ENCODE measurements at places on chromosomes 2 and 18. TPM values are rescaled to one million over a fixed set of nuclear protein-coding genes. Genes with fewer than 3 reads are reported as not detected.
A peak's percentile ranks its signal among the peaks of the same experiment; 100 is the strongest.

GRCh38 chr18:75107196-75107930 lies 101.6 kb downstream of the PTGR3 start:
- no peak for DNase-seq
- no peaks in the 10 kb centered on the region for H3K36me3 ChIP-seq
- no peak overlapping the region for H3K4me3 ChIP-seq
- H3K27ac ChIP-seq = no peak overlapping the region

DNA sequence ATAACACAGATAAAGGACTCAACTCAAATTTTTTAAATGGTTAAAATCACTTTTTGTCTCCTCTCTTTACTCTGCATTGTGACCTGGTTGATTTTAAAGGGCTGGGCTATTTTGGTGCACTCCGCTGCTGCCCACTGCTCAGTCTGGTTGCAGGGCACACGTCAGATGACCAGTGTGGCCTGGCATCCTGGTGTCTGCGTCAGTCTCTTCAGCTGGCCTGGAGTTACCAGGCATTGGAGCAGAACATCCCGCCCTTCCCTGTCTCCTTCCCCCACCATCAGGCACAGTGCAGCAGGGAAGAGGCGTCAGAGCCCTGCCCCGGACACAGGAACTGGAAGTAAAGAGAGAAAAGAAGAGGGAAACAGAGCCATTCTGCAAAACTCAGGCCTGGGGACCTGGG lies 8.9 kb downstream of the C1QL2 start:
- no peaks in the 10 kb centered on the region for H3K4me1 ChIP-seq
- DNase-seq = no peak
- H3K27me3 ChIP-seq = peaks cover 31% of the 10 kb centered on the region
- H3K36me3 ChIP-seq = no peaks in the 10 kb centered on the region
- no peak overlapping the region for H3K4me3 ChIP-seq
- H3K27ac ChIP-seq = no peak overlapping the region

DNA sequence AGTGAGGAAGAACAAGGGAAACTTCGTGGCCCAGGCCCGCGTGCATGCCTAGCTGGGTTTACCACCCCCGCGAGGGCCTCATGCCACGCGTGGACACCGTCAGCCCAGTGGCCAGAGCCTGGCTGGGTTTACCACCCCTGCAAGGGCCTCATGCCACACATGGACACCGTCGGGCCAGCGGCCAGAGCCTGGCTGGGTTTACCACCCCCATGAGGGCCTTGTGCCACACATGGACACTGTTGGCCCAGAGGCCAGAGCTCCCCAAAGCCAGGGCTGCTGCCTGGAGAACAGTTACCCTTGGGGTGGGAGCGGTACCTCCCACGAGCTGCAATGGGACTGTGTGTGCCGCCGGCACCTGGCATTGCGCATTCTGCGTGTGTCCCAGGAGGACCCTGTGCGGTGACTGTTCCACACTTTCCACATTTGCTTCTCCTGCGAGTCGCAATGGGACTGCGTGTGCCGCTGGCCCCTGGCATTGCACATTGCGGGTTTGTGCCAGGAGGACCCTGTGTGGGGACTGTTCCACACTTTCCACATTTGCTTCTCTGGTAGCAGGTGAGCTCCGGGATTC lies 105.6 kb upstream of the CTDP1 start:
- peaks cover 11% of the 10 kb centered on the region for H3K4me1 ChIP-seq
- DNase-seq = no peak
- H3K4me3 ChIP-seq = no peak overlapping the region
- peaks cover 2% of the 10 kb centered on the region for H3K36me3 ChIP-seq
- no peaks in the 10 kb centered on the region for H3K27me3 ChIP-seq

DNA sequence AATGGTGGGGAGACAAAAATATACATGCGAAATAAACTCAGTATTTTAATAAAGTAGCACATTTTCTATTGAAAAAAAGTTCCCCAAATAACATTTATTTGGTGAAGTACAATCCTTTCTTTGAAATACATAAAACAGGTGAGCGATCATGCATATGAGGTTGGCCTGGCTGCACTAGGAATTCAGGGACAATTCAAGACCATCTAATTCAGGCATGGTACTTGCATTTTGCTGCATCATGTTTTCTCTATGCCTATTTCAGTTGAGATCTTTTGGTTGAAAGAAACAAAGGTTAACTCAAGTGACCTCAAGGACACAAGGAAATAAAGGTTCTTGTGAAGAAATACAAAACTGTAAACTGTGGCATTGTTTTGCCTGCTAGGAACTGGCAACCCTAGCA lies 19.8 kb upstream of the TAF4B start:
- H3K4me3 ChIP-seq = no peak overlapping the region
- DNase-seq = no peak
- peaks cover 12% of the 10 kb centered on the region for H3K4me1 ChIP-seq
- H3K27me3 ChIP-seq = no peaks in the 10 kb centered on the region
- no peak overlapping the region for H3K27ac ChIP-seq

DNA sequence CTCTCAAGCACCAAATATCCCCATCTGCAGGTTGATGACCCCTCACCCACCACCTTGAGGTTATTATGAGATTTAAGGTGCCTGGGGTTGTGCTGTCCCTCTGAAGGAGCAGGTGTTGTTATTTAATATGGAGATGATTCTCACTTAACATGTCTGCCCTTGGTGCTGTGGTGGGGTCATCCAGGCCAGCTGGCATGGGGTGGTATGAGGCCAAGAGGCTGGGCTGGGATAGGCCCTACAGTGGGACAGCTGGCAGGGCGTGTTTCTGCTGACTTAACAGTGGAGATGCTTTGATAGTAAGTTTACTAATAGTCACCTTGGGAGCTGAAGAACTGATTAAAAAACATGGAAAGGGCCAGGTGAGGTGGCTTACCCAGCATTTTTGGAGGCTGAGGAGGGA lies 22.4 kb downstream of the SERPINB12 start:
- no peak overlapping the region for H3K27ac ChIP-seq
- no peak overlapping the region for H3K4me3 ChIP-seq
- H3K36me3 ChIP-seq = no peaks in the 10 kb centered on the region

DNA sequence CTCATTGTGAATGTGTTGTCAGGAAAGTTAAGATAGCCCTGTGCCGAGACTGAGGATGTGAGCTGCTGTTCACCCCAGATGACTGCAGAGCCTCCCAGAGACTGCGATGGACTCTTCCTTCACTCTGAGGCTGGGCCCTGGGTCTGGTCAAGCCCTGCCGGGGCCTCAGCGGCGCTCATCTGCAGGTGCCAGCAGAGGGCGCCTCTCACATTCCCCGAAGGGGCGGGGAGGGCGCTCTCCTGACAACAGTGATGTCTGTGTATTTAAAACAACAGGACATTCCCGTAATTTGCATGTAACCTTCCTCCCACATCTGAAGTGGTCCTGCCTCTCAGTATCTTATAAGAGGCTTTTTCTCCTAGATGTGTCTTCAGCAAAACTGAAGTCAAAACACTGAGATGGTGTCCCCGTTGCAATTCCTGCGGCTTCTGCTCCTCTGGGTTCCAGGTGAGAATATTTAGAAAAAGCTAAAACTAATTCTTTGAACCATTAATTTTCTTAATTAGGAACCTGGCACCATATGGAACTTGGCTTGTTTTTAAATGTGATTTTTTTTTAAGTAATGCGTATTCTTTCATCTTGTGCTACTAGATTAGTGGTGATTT lies 1377.9 kb downstream of the RPIA start:
- no peaks in the 10 kb centered on the region for H3K4me1 ChIP-seq
- H3K27me3 ChIP-seq = peaks cover 2% of the 10 kb centered on the region
- no peaks in the 10 kb centered on the region for H3K36me3 ChIP-seq

Gene KIAA2012
- not detected for total RNA-seq

DNA sequence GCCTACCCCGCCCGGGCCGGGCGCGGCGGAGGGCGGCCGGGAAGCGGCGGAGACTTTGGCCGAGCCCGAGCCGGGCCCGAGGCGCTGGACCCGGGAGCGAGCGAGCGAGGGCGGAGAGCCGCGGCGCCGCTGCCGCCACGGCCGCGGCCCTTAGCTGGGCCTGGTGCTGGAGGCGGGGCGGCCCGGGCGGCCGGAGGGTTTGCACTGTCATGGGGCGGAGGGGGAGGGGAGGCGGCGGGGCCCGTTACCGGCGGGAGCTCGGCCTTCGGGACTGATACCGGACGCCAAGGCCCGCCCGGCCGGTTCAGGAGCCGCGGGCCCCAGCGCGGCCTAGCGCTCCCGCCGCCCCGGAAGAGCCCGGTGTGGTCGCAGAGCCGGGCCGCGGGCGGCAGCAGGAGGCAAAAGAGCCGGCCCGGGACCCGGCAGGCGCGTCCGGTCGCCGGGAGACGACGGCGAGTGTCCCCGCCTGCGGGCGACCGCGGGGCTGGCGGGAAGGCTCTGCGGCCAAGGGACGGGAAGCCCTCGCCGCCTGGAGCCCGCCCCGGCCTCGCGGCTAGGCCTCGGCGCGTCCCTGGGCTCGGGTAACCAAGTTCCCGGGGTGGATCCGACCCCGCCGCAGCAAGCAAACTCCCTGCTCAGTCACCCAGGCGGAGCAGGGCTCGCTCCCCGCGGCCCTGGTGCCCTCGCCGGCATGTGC lies 697 bp downstream of the KCMF1 start:
- no peaks in the 10 kb centered on the region for H3K27me3 ChIP-seq
- peak overlapping the region; percentile 89 for H3K27ac ChIP-seq
- peaks cover 46% of the 10 kb centered on the region for H3K4me1 ChIP-seq
- peaks cover 37% of the 10 kb centered on the region for H3K36me3 ChIP-seq
- peak overlapping the region; percentile 82 for H3K4me3 ChIP-seq

DNA sequence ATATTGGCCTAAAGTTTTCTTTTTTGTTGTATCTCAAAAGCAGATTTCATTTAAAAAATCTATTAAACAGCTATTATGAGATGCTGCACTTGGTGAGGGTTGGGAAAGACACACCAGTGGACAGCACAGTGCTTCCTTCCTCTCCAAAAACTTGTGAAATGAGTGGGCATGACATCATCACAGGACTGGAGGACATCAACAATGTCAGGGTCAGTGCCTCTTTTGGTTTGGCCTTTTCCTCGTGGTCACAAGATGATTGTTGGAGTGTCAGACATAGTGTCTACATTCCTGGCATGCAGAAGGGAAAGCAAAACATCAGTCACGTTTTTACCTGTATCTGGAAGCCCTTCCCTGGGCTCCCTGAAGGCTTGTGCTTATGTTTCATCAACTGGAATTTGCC lies 49.6 kb downstream of the IL1R2 start:
- H3K27me3 ChIP-seq = peaks cover 12% of the 10 kb centered on the region
- peaks cover 17% of the 10 kb centered on the region for H3K4me1 ChIP-seq
- DNase-seq = no peak
- no peak overlapping the region for H3K4me3 ChIP-seq

Gene SLC35F5
- 13.7 TPM for total RNA-seq

Gene MAPK4
- not detected for total RNA-seq

Gene HOXD13
- total RNA-seq = not detected

Gene ALLC
- total RNA-seq = not detected

Gene ACMSD
- total RNA-seq = not detected

Gene VIL1
- not detected for total RNA-seq

Gene GPR45
- total RNA-seq = not detected

Gene ACP1
- total RNA-seq = 147 TPM

GRCh38 chr2:33298233-33298632 lies 178.2 kb upstream of the RASGRP3 start:
- no peaks in the 10 kb centered on the region for H3K27me3 ChIP-seq
- no peak for DNase-seq

DNA sequence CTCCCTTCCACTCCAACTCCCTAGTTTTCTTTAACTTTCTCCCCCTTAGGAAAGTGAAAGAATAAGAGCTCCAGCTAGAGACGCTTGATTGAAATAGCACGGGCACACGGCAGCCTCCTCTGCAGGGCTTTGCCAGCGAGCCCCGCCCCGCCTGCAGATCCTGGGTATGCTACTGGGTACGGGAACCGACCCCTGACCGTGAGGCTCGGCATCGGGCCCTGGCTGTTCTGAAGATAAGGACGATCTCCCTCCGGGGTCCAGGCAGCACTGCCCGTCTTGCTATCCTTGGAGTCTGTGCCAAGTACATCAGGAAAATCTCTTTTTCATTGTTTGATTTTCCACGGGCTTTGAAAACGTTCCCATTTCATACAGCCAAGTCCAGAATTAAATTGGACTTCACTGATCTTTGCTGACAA lies 284.5 kb downstream of the MTX2 start:
- H3K27ac ChIP-seq = no peak overlapping the region
- H3K4me3 ChIP-seq = peak overlapping the region; percentile 72
- peaks cover 37% of the 10 kb centered on the region for H3K27me3 ChIP-seq
- no peaks in the 10 kb centered on the region for H3K36me3 ChIP-seq

DNA sequence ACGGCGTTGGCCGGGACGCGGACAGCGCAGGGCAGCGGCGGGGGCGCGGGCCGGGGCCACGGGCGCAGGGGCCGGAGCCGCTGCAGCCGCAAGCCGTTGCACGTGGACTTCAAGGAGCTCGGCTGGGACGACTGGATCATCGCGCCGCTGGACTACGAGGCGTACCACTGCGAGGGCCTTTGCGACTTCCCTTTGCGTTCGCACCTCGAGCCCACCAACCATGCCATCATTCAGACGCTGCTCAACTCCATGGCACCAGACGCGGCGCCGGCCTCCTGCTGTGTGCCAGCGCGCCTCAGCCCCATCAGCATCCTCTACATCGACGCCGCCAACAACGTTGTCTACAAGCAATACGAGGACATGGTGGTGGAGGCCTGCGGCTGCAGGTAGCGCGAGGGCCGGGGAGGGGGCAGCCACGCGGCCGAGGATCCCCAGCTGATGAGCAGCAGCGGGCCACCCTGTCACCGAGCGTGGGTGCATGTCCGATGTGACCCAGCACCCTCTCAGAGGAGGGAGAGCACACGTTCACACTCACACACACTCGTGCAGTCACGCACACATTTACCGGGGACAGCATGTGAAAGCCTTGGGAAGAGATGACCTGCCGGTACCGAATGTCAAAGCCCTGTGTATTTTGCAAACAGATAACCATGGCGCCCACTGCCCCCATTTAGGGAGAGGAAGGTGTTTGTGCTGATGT lies 4.2 kb downstream of the GDF7 start:
- H3K27me3 ChIP-seq = peaks cover 24% of the 10 kb centered on the region
- no peak overlapping the region for H3K4me3 ChIP-seq
- H3K4me1 ChIP-seq = peaks cover 5% of the 10 kb centered on the region
- no peak overlapping the region for H3K27ac ChIP-seq

Gene KCNF1
- not detected for total RNA-seq

DNA sequence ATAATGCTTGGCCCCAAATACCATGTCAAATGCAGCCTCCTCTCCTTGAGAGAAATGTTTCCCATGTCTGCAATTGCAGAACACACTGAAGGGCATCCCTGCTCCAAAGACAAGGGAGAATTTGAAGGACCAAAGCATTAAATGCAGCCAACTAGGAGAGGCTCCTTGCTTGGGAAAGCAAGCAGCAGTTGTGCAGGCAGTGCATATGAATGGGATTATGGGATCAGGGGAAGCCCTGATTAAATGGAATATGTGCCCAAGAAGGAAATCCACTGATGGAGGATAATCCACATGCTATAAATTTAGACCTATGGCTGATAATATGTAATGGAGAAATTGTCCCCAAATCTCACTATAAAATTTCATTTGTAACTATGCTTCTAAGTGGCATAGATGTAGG lies 116.1 kb downstream of the NCKAP5 start:
- H3K4me3 ChIP-seq = no peak overlapping the region
- H3K27ac ChIP-seq = no peak overlapping the region
- H3K36me3 ChIP-seq = no peaks in the 10 kb centered on the region
- no peaks in the 10 kb centered on the region for H3K4me1 ChIP-seq

- DNase-seq = no peak
- no peak overlapping the region for H3K4me3 ChIP-seq
- H3K27me3 ChIP-seq = peaks cover 6% of the 10 kb centered on the region
- no peak overlapping the region for H3K27ac ChIP-seq
- no peaks in the 10 kb centered on the region for H3K36me3 ChIP-seq
Observed at GRCh38 chr2:160251569-160251968, 51.5 kb upstream of the ITGB6 start.

Data from activated naive CD4-positive, alpha-beta T cell treated with anti-CD3 and anti-CD28 coated beads for 36 hours (primary cell).